ENCODE measurements at places on chromosomes 5 and 9.
A peak's percentile ranks its signal among the peaks of the same experiment; 100 is the strongest.

DNA sequence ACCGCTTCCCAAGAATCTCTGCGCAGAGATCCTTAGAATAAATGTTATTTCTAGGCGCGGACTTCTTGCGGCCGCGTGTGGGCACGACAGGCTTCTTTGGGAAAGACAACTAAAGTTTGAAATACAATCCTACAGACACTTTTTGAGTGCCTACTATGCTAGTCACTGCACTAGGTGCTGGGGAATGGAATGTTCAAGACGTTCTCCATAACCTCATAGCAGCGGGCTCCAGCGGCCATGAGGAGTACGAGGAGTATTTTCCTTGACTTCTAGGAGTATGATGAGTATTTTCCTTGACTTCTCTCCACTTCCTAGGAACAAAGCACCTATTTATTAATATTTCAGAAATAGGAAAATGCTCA, 636 bp upstream of the PWWP2A start:
- no peak for DNase-seq

DNA sequence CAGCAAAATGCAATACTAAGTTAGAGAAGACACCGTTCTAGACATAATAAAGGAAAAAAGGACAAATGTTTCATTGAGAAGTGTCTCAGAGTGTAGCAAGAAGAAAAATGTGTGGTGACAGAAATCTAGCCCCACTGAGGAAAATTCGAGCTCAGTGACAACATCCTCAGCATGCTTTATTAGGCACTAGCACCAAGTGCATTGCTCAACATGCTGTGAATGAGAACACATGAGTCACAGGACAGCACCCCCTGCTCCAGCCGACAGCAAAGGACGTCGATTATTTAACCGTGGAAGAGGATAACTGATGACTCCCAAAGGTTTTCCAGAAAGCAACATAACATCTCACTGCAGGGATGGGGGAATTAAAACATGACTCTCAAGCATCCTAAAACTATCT, 182.7 kb downstream of the GNAQ start:
- DNase-seq: no peak

DNA sequence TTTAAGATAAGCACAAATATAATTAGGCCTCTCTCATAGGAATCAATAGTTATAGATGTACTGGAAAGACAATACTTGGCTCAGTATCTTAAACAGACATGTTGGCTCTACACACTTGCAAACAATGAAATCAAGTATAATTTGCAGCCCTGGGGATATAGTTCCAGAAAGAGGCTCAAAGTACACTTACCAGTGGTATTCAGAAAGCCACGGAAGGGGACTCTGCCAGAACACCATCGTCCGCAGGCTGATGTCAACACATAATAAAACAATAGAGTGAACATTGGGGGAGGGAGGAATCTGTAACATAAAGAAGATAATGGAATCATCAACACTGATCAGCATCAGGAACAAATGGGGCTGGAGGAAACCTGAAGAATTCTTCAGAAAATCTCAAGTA, 31.2 kb upstream of the EBF1 start:
- no peak for DNase-seq

DNA sequence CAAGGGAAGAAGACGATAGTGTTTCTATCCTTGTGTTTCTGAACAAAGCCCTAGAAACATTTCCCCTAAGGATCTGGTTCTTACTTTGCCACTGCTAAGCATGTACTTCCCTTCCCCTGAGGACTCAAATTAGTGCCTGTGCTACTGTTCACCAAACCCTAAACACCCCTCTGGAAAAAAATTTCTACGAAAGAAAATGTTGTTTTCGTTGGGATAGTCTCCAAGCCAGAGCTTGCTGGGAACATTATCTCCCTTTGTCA, 294.6 kb downstream of the BNC2 start:
- DNase-seq: no peak

DNA sequence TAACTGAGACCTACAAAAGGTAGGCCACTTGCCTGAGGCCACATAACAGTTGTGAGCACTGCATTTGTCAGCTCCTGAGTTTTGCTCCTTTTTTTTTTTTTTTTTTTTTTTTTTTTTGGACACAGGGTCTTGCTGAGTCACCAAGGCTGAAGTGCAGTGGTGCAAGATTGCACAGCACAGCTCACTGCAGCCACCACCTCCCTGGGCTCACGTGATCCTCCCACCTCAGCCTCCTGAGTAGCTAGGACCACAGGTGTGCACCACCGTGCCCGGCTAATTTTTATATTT, 37.1 kb downstream of the LAMC3 start:
- no peak for DNase-seq

DNA sequence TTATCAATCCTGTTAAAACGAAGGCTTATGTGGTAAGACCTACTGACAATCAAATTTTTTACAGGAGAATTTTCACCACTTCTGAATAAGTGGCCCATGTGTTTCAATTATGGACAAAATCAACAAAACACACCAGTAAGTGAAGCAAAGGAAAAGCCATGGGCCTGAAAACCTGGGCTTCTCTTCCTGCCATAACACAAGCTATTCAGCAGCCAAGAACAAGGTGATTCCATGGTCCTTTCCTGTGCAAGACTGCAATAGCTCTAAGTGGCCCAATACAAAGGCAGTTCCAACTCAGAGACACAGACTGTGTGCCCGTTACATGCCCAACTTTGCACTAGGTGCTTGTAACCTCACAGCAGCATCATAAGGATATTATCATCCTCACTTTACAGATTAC, 168.5 kb downstream of the EPB41L4A start:
- no peak for DNase-seq

GRCh38 chr5:139812836-139813805, 17.5 kb downstream of the PSD2 start:
- no peak for DNase-seq

GRCh38 chr9:35696520-35697215, 6.9 kb upstream of the TPM2 start:
- DNase-seq: peak; percentile 17

GRCh38 chr9:128933731-128934130, 12.9 kb downstream of the PHYHD1 start:
- DNase-seq: no peak

- DNase-seq: no peak
Observed at GRCh38 chr5:23028445-23029021, 175.4 kb upstream of the CDH12 start.

DNA sequence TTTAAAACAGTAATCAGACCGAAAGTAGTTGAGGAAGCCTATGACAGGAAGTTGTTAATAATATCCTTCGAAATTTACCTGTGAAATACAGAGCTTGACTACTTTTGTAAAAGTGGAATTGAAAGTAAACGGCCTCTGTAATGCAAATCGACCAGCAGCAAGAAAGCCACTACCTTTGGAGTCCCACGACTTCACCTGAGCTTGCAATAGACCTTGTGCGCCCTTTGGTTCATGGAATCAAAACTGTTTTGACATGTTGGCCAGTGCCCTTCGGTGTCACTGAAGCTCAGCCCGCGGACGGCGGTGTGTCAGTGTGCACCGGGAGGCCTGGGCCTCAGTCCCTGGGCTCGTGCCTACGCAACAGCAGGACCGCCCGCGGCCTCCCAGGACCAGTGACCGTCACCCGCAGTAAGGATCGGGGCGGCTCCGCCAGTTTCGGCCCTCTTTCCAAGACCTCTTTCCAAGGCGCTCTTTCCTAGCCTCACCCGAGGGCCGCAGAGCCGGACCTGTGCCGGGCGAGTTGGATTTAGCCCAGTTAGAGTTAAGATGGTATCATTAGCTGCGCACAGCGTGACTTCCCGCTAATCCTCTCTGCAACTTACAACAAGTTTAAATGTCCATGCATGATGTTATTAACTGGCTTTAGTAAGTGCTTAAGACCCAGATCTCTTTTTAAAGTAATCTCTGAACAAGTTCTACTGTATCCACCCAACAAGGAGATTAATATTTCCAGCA, 223.3 kb downstream of the MEF2C start:
- DNase-seq: peak; percentile 30

DNA sequence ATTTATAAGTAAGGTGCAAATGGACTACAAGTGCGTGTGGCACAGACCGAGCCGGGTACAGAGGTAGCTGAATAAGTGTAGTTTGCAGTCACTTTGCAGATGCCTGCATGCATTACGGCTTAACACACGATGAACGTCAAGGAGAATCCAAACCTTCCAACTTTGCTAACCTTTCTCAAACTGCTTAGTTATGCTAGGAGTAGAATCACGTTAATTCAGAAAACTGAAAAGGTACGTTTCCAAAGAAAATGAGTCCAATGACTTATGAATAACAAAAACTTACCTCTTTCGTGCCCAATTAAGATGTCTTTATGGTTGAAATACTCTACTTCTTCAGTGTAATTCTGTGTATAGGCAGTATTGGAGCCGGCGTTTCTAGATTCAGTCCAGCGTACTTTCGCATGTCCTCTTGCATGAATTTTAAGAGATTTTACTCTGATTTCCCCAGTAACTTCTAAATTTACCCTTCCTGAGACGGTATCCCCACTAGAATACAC, 539 bp downstream of the ARRDC3 start:
- no peak for DNase-seq

- DNase-seq: no peak
Observed at GRCh38 chr5:157997991-157998504, 139.1 kb upstream of the CLINT1 start.

- DNase-seq: no peak
Observed at GRCh38 chr5:4551034-4551433, 589.1 kb upstream of the ADAMTS16 start.

DNA sequence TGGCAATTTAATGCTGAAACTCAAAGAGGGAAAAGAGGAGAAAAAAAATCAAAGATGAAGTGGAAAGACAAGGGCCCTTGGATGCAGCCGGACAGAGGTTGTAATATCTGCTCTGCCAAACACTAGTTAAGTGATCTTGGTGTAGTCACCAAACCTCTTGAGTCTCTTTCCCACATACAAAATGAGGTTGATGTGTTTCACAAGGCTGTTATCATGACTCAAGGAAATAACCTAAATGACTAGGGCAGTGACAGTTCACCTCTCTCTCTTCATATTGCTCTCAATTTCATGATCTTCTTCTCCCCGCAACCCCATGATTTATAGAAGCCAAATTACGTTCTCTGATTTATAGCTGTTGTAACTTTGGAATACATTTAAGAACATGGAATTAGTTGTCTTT, 44.9 kb downstream of the PIK3R1 start:
- DNase-seq: no peak

GRCh38 chr5:78561261-78561660, 87.3 kb downstream of the LHFPL2 start:
- DNase-seq: no peak

DNA sequence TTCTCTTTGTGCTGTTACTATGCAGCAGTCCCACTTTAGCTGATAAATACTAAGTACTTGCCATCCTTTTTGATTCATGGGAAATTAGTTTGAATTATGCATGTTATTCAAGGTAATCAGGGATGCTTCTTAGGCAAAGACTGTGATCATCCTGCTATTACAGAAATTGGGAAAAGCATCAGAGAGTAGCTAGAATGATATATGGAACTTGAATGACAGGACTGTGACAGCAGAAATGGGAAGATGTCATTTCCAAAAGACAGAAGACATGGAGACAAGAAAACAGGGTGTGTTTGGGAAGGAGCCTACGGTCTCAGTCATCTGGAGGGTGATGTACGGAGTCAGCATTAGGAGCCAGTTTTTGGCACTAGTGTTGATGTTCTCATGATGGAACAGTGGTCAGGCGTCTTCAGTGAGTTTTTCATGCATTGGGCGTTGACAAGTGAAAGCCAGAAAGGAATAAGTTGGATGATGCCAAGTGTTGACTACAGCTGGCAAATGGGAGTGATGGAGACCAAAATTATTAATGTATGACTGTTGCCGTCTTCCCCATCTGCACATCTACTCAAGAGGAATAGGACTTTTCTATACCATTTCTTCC, 70.4 kb downstream of the TMEM167A start:
- DNase-seq: no peak

GRCh38 chr9:10366171-10366779, 246.5 kb downstream of the PTPRD start:
- no peak for DNase-seq

GRCh38 chr5:94856257-94856800, 237.9 kb downstream of the SLF1 start:
- DNase-seq: no peak

- no peak for DNase-seq
Observed at GRCh38 chr5:123936548-123936947, 424.6 kb downstream of the CSNK1G3 start.

DNA sequence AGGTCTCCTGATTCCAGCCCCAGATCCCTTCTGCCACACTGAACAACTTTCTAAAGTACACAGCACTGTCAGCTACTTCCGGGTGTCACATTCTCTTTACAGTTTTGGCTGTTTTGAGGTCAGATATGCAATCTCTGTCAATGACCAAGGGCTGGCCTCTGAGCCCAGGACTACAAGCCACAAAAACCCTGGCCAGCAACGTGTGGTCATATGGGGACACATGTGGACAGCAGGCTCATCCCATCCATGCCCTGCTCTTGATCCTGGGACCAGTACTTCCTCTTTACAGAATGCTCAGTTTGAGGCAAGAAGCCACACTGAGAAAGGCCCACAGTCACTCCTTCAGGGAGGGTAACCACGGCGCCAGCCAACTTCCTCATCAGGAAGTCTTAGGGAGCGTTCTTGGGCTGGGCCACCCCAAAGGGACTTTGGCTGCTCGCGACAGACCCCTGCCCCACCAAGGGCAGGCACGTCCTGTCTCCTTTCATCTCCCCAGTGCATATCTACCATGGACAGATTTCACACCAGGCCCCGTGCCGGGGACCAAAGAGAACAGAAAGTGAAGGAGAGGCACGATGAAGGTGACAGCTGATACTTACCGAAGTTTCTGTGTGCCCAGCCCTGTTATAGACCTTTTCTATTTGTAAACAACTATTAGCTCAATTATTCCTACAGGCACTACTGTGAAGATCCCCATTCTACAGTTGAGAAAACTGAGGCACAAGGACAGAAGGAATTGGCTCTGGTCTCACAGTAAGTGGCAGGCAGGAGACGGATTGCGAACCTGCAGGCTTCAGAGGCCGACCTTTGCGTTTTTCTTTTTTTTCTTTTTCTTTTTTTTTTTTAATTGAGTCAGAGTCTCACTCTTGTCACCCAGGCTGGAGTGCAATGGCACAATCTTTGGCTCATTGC, 37.3 kb downstream of the STK10 start:
- DNase-seq: no peak

DNA sequence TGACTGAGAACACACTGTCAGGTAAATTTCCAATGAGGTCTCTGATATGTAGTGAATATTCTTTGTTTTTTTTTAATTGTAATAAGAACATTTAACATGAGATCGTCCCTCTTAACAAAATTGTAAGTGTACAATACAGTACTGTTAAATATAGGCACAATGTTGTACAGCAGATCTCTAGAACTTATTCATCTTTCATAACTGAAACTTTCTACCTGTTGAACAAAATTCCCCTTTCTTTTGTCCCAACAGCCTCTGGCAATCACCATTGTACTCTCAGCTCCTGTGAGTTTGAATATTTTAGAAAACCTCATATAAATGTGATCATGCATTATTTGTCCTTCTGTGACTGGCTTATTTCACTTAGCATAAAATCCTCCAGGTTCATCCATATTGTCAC, 10.6 kb upstream of the PRLR start:
- DNase-seq: no peak

DNA sequence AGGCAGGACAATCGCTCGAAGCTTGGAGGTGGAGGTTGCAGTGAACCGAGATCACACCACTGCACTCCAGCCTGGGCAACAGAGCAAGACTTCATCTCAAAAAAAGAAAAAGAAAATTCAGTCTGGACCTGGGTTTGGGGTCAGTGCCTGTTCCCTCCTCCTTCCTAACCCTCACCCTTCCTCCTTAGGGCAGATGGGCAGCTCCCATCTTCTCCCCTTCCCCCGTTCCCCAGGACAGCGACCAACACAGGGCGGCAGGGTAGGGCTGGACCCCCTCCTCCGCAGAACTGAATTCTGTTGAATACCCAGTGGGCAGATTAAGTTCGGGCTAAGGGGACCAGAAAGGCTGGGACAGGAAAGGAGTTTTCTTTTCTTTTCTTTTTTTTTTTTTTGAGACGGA, 1.5 kb upstream of the RMND5B start:
- DNase-seq: no peak

Measured in hypothalamus (tissue), 51 donors.